CD4-positive, alpha-beta T cell treated with Interleukin-21 for 1 hour (primary cell): ENCODE measurements at places on chromosomes 5 and 9.

GRCh38 chr9:93081081-93081529 is 14.9 kb upstream of the CARD19 start:
- no peak for DNase-seq

GRCh38 chr9:130172858-130173665 is 858 bp downstream of the NCS1 start:
- peak; percentile 15 for DNase-seq

DNA sequence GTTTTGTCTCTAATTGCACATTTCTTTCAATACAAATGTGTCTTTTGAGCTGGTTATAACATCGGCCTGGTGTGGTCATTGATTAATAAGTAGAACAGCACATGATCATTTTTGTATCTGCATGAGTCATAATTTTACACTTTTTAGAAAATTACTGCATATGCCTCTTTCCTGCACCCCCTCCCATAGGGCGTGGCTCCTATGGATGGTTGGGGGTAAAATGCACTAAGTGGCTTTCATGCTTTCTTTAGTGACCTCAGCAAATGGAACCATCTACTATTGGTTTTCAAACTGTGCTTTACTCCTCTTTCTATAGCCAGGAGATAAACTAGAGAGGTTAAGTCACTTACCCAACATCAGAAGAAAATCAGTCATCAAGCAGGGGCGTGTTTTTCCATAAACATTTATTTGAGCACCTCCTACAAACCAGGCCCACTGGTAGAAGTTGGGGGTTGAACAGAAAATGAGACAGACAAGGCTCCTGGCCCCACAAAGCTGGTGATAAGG is 3.8 kb downstream of the ANXA6 start:
- DNase-seq, result peak; percentile 22

GRCh38 chr5:140312067-140312790 is 9.3 kb upstream of the PFDN1 start:
- DNase-seq, result no peak

DNA sequence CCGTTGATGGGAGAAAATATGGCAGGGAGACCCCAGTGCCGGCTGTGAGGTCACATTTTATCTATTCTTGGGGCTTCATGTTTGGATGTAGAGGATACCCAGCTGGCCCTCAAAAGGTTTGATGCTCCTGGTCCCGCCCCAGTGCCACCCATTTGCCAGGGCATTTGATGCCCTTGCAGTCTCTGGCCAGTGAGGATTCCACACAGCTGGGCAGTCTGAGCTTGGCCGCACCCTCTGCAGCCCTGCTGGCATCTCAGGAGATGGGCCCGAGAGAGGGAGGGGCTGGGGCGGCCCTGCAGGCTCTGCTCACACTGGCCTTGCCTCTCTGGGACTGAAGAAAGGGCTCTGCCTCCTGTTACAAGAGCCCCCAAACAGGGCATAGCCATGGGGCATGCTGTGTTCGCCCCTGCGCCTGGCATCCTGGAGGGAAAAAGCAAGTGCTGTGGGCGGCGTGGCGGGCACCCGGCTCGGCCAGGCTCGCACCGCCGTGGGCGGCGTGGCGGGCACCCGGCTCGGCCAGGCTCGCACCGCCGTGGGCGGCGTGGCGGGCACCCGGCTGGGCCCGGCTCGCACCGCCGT is 27.6 kb downstream of the ADAMTSL2 start:
- no peak for DNase-seq
